Urinary bladder (tissue), 4 donors: ENCODE measurements at places on chromosomes 3 and 15. TPM values are rescaled to one million over a fixed set of nuclear protein-coding genes. Genes with fewer than 3 reads are reported as not detected.
A peak's percentile ranks its signal among the peaks of the same experiment; 100 is the strongest.

CGNL1 gene
- polyA plus RNA-seq: 12.7 TPM

DNA sequence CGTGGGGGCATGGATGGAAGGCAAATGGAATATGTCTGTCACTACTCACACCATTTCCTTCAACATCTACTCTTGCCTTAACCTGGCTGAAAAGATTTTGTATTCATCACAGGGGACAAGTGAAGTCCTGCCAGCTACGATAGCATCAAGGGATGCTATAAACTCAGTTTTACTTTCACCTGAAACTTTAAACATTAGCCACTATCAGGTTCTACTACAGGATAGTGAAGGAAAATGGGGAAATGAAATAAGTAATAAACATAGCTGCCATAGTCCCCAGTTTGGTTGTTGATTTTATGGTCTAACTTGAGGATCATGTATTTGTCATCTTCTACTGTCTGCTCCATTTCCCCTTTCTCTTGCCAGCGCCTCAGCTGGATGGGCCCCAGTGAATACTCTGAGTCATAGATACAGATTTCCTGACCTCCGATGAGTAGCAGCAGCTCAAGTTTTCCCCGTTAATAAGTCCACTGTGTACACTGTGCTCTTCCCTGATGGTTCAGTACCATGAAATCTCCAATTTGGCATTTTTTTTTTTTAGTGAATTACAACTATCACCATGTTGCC, 338.2 kb upstream of the SLCO3A1 start:
- DNase-seq: no peak

- DNase-seq: no peak
Measured at GRCh38 chr3:188351648-188352047, 197.7 kb downstream of the LPP start.

CLDN16 gene
- 0.16 TPM for polyA plus RNA-seq

- DNase-seq: no peak
Measured at GRCh38 chr3:111627092-111627491, 31.9 kb upstream of the ZBED2 start.

GNB4 gene
- polyA plus RNA-seq: 15.1 TPM

GHSR gene
- not detected for polyA plus RNA-seq

ATP6V1A gene
- polyA plus RNA-seq: 14.2 TPM

DNA sequence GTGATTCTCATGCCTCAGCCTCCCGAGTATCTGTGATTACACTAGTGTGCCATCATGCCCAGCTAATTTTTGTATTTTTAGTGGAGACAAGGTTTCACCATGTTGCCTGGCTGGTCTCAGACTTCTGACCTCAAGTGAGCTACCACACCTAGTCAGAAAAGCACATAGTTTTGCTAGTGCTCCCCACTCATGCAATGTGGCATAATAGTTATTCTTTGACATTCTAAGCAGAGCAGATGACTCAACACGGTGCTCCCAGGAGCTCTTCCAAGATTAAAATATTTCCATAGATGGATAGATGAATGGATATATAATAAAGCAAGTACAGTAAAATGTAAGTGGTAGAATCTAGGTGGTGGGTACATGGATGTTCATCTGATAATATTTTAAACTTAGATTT, 53.1 kb upstream of the GK5 start:
- no peak for DNase-seq

DNA sequence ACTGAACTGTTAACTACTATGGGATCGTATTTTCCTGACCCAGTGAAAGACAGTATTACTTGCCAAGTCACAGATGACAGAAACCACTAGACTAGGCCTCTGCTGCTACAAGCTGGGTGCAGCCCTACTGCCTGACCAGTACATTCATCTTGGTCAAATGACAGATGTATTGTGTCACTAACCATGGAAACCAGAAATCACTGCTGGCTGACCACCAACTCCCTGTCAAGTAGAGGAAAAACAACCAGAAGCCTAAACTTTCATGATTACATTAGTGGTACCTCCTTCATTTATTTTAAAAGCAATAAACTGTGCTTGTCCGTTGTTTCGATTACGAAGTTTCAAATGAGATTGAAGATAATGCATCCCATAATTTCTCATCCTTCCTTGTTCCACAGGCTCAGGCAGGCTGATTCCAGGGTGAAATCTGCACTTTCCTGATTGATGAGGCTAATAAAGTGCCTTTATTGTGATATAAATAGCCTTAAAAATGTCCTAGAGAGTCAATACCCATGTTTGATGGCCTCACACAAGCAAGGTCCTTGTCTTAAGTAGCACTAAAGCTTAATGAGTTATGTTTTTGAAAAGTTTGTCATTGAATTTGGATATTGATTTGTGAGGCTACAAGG, 309.7 kb downstream of the LSAMP start:
- DNase-seq: peak; percentile 54

DNA sequence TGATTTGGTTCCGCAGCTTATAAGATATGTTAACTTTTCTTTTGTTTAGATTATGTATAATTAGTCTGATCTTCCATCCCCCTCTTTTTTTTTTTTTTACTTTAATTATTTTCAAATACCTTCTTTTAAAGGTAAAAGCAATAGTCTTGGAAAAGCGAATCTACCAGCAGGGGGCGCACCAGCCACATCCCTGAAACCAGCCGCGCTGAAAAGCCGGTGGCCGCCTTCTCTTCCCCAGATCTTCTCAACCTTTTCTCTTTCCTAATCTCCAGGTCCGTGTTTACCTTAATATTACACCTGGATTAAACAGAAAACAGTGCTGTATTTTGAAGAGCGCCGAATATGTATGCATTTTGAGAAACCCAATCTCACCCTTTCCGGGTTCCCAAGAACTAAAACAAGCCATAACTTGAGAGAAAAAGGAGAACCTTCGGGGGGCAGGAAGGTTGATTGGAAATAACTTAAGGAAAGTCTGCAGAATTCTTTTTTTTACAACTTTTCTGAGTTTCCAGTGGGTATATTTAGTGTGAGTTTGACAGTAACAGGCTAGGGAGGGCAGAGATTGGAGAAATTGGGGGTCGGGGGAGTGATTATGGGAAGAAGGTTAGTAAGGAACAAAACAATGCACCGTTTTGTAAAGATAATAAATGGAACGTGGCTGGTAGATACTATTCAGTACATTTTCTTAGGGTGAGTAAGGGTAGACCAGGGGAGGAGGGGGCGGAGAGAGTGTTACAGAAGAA, 2.0 kb upstream of the SOX2 start:
- no peak for DNase-seq

DNA sequence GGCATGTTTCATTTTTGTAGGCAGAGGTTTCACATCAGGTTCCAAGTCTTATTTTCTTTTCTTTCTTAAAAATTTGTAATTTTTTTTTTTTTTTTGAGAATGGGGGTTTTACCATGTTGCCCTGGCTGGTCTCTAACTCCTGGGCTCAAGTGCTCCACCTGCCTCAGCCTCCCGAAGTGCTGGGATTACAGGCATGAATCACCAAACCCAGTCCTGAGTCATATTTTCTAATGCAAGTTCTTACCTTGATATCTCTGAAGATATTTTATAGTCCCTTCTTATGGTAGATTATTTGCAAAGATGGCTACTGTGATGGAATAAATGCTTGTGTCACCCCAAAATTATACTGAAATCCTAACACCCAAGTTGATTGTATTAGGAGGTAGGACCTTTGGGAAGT, 63.8 kb downstream of the SLC9A9 start:
- no peak for DNase-seq

GRCh38 chr3:47034868-47035489, 55.5 kb downstream of the NBEAL2 start:
- no peak for DNase-seq

- DNase-seq: no peak
Measured at GRCh38 chr15:64665179-64665578, 110.2 kb downstream of the RBPMS2 start.

GRCh38 chr3:29850641-29851040, 569.8 kb downstream of the RBMS3 start:
- no peak for DNase-seq

- no peak for DNase-seq
Measured at GRCh38 chr3:148319161-148319915, 378.4 kb upstream of the AGTR1 start.

GRCh38 chr3:140344601-140345205, 333.2 kb upstream of the TRIM42 start:
- DNase-seq: no peak
